Cerebellum (tissue), 4 donors: ENCODE measurements at places on chromosomes 11 and 22.

GRCh38 chr11:619628-620050, 3.9 kb upstream of the IRF7 start:
- DNase-seq, result no peak

- no peak for DNase-seq
These were observed 316.5 kb downstream of the KIRREL3 start for GRCh38 chr11:126683766-126684728.

DNA sequence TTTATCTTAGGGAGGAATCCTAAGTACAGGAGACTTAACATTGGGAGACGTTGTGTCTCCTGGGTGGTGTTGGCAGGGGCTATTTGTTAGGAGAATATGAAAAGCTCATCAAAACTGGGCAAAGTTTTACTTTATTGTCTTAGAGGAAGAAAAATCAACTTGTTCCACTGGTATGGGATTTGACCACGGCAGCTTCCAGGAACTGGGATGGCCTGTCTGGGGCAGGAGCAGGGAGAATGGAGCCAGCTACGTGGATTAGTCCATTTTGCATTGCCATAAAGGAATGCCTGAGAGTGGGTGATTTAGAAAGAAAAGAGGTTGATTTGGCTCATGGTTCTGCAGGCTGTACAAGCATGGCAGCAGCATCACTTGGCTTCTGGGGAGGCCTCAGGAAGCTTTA, 198.4 kb downstream of the ADAMTS15 start:
- no peak for DNase-seq

DNA sequence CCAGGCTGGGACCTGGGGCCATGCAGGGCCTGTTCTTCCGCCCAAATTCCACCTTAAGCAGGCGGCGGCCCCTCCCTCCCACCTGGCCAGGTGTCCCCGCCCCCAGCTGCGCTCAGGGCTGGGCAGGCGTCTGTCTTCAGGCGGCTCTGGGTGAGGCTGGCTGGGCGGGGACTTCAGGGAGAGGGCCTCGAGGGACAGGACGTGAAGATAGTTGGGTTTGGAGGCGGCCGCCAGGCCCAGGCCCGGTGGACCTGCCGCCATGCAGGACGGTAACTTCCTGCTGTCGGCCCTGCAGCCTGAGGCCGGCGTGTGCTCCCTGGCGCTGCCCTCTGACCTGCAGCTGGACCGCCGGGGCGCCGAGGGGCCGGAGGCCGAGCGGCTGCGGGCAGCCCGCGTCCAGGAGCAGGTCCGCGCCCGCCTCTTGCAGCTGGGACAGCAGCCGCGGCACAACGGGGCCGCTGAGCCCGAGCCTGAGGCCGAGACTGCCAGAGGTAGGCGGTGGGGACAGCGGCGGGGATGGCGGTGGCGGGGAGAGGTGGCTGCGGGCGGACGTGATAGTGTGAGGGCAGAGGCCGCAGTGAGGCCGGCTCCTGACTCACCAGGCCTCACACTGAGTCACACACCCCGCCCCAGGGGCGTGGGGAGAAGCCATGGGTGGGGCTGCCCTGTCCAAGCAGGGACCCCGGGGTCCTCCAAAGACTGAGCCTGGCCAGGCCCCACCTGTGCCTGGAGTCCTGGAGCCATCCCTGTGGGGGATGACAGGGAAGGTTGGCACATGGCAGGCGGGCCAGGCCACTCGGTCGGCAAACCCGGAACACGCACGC, at the start of gene PKP3:
TSS of gene PKP3 (plus strand) at position 176 of the 824 bp plus-strand sequence. CDS start at position 260, 84 bp downstream.
- no peak for DNase-seq

DNA sequence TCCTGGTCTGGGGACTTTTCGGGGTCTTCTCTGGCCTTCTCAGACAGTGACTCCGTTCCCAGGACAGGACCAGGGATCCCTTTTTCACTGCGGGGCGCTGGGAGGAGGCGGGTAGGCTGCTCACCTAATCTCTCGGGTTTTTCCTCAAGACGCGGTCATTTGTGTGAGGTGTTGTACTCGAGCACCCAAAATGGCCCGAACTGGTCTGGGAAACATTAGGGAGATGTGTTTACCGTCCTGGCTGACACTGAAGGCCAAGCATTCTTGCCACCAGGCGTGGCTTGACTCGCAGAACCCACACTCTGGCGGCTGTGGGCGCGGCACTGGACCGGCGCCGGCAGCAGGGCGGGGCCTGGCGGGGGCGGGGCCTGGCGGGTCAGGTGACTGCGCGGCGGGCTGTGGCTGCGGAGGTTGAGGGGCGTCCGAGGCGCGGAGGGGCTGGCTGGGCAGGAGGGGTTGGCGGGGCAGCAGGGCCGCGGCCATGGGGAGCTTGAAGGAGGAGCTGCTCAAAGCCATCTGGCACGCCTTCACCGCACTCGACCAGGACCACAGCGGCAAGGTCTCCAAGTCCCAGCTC, at the start of gene SWAP70:
TSS of gene SWAP70 (plus strand) at position 379 of the 577 bp plus-strand sequence. CDS start at position 482, 103 bp downstream.
- peak; percentile 77 for DNase-seq

- DNase-seq, result no peak
These were observed 9.0 kb downstream of the MAP6 start for GRCh38 chr11:75659836-75660235.

GRCh38 chr11:115207916-115208315, 296.3 kb downstream of the CADM1 start:
- no peak for DNase-seq

GRCh38 chr11:73995731-73996130, 13.1 kb upstream of the UCP2 start:
- no peak for DNase-seq

DNA sequence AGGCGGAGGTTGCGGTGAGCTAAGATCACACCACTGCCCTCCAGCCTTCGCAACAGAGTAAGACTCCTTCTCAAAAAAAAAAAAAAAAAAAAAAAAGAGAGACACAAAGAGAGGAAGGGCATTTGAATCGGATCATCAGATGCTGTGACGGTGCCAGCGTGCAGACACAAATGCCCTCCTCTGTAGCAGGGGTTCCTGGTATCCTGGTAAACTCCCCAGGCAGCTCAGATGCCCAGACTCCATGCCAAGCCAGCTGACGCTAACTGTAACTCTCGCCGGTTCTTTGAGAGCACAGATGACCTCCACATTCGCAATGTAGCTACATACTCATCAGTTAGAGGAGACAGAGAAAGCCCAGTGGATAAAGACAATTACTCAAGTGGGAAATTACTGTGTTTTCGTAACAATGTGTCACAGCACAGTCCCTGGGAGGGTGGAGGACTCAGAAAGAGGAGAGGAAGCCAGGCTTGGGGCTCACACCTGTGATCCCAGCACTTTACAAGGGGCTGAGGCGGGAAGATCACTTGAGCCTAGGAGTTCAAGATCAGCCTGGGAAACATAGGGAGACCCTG, 153.1 kb downstream of the BRD1 start:
- DNase-seq, result no peak

DNA sequence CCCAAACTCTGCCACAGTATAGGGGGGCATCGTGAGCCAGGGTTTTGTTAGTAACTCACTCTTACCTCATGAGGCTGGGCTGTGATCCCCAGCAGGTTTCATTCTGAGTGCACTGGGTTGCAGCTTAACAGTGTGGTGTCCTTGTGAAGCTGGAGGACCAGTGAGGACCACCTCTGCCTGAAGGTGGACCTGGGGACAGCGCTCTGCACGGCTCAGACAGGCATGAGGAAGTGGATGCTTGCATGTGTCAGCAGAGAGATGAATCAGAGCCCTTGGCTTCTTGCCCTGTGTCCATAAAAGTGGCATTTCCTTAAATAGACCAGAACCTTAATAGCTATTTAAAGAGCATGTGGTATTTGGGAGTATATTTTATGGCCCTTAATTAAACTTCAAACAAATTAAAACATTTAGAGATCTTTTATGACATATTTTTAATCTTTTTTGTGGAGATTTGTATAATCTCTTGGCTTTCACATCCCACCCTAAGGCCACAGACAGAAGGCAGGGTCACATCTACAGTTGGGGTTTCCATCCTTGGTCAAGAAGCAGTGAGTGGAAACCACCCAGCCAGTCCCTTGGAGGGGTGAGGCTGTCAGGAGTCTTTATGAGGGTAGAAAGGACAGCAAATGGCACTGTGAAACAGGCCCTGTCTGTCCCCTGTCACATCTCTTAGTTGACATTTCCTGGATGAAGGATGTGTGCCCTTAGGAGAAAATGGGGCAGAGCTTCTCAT, 24.8 kb upstream of the ADORA2A start:
- DNase-seq, result peak; percentile 68

GRCh38 chr11:62398011-62398994, 20.5 kb upstream of the SCGB1A1 start:
- no peak for DNase-seq

- no peak for DNase-seq
These were observed 34.2 kb downstream of the SYT7 start for GRCh38 chr11:61546663-61547062.

DNA sequence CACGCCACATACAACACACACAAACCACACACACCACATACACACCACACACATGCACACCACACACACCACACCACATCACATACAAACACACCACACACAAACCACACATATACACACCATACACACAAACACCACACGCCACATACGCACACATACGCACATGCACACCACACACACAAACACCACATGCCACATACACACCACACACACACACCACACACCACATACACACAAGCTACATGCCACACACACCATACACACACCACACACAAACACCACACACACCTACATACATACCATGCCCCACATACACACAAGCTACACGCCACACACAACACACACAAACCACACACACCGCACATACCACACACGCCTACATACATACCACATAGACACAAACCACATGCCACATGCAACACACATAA, 15.7 kb upstream of the TH start:
- no peak for DNase-seq

- DNase-seq, result no peak
These were observed 12.2 kb upstream of the VPS37C start for GRCh38 chr11:61173456-61173855.

DNA sequence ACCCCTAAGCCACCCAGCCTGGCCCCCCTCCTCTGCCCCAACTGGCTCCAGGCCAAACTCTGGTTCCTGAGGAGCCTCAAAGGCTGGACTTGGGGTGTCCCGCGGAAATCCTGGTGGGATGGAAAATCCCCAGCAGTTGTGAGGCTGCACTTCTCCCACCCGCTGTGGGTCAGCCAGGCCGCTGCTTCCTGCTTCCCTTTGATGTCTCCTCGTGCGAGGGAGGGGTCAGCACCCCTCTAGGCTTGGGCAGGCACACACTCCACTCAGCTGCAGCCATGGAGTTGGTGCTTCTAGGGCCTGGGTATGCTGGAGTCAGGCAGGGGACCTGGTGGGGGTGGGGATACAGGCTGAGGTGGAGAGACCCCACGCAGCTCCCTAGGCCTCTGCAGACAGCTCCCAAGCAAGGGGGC, 12.0 kb downstream of the KCNQ1OT1 start:
- no peak for DNase-seq

DNA sequence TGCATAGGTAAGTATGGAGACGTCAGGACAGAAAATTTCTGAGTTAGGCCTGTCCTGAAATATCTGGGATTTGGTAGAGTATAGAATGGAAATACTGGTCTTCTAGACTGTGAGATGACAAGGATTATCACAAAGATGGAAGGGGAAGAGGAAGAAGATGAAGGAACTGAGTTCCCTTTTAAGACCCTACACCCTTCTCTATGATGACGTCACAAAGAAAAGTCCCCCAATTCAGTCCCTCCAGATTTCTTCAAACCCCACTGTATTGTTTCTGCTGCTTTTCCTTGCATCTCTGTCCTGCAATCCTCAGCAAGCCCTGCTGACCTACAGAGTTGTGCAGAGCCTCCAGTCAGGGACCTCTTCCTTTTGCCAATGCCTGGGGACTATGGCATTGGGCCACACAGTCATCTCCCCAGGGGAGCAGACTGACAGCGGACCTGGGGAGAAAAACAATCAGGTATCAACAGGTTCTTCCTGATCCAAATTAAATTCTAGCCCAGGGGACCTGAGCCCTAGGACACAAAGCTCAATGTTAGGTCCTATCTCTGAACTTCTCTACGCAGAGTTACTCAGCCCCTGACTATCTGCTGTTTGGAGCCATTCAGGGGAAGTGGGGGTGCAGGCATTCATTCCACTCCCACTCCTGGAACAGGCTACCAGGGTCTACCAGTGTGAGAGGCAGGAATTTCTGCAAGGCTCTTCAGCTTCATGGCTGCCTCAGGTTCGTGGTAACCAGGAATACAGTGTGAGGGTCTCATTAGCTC, 49.2 kb upstream of the POU2AF1 start:
- no peak for DNase-seq

GRCh38 chr11:64770120-64770519, 8.2 kb downstream of the SF1 start:
- DNase-seq, result no peak

GRCh38 chr11:110795112-110795624, 82.9 kb upstream of the ARHGAP20 start:
- DNase-seq, result no peak

DNA sequence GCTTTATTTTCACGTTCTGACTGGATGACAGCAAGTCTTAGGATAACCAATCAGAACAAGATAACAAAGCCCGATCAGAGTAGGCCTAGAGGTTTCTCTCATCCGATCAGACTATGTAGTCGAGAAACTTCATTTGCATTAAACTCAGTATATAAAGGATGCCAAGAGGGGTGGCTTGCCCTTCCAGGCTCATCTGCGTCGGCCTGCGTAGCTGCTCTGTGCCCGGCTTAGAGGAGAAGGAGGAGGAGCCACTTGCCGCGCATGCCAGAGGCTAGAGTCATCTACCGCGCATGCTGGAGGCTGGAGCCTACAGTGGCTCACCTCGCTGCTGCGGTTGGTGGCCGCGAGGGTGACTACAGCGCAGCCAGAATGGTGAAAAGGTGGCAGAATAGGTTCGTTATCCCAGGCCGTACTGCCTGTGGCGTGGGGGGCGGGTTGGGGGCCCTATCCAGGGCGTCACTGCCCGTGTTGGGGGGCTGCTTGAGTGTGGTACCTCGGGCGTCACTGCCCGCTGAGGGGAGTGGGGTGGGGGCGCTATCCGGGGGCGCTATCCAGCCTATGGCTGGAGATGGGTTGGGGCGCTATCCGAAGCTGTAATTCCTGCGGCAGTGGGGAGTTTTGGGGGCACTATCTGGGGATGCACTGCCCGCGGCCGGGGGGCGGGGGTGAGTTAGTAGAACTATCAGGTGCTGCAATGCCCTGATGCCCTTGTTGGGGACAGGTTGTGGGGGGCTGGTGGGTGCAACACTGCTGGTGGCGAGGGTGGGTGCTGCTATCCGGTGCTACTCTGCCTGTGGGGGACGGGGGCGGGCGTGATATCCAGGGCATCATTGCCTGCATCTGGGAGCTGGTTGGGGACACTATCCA, at the start of gene RFPL2:
TSS of gene RFPL2 (minus strand) at position 218 of the 867 bp plus-strand sequence. CDS start 2,622 bp downstream, outside the sequence.
- peak; percentile 40 for DNase-seq

GRCh38 chr11:6557761-6558674, 45.4 kb downstream of the RRP8 start:
- peak; percentile 44 for DNase-seq

- no peak for DNase-seq
These were observed 28.0 kb downstream of the RDX start for GRCh38 chr11:110268441-110268840.

- no peak for DNase-seq
These were observed 266.7 kb downstream of the TMEM135 start for GRCh38 chr11:87304412-87304811.

GRCh38 chr22:16973591-16974297, 34.3 kb downstream of the GAB4 start:
- no peak for DNase-seq
